K562 (cell line): ENCODE measurements at places on chromosomes 1 and 21. TPM values are rescaled to one million over a fixed set of nuclear protein-coding genes. Genes with fewer than 3 reads are reported as not detected.

GRCh38 chr1:238672262-238672661 lies 714.1 kb upstream of the CHRM3 start:
- no peak for DNase-seq

- no peak for DNase-seq
These were observed 46.4 kb upstream of the S1PR1 start for GRCh38 chr1:101190441-101190840.

DNA sequence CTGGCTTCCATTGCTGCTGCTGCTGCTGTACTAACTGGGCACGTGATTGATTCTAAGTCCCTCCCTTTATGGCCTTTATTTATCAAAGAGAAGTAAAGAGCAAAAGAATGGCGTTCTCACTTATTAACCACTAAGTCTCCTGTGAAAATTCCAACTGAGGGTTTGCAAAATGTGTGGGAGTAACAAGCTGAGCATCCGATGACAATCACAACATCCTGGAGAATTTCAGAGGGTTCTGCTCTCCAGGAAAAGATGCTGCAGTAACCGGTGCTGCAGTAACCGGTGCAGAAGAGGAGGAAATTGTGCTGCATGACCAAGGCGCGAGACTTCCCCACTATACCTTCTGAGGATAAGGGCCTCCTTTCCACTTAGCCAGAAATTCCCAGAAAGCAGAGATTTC lies 12.7 kb upstream of the MX2 start:
- DNase-seq: no peak

DNA sequence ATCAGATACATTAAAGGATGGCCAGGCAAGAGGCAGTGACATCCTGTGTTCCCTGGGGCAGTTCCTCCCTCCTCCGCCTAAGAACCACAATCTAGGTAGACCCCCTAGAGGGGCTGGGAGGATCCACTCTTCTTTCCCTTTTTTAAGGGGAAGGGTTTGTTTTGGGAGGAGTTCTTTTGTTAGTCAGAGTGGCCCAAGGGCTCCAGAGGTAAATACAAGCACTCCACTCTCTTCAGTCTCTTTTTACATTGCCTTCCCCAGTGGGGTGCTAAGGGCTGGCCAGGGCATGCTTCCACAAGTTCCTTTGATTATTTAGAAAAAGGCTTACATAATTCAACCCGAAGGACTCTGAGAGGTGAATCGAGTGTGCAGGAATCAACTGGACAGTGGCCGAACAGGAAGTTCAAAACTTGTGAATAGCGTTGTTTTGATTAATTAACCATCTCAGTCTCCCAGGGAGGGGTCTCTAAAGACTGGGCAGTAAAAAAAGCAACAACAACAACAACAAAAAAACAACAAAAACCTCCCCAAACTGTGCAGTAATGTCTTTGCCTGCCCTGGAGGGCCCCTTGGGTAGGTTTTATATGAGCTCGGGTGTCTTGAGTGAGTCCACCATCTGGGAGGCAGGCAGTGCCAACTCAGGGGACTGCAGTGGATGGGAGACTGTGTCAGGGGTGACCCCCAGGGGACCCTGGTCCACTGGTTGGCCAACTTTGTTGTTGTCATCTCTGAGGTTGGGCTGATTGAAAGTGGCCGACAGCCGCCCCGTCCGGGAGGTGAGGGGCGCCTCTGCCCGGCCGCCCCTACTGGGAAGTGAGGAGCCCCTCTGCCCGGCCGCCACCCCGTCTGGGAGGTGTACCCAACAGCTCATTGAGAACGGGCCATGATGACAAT lies 33.2 kb upstream of the ENO1 start:
- no peak for DNase-seq

DNA sequence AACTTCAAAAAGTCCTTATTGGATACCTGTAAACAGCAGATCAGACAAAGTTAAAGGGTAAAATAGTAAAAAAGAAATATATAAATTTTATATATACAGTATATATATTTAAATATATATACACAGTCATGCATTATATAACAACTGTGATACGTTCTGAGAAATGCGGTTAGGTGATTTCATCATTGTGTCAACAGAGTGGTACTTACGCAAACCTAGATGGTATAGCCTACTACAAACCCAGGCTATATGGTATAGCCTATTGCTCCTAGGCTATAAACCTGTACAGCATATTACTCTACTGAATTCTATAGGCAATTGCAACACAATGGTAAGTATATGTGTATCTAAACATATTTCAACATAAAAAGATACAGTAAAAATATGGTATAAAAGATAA lies 222.7 kb downstream of the NUF2 start:
- no peak for DNase-seq

DNA sequence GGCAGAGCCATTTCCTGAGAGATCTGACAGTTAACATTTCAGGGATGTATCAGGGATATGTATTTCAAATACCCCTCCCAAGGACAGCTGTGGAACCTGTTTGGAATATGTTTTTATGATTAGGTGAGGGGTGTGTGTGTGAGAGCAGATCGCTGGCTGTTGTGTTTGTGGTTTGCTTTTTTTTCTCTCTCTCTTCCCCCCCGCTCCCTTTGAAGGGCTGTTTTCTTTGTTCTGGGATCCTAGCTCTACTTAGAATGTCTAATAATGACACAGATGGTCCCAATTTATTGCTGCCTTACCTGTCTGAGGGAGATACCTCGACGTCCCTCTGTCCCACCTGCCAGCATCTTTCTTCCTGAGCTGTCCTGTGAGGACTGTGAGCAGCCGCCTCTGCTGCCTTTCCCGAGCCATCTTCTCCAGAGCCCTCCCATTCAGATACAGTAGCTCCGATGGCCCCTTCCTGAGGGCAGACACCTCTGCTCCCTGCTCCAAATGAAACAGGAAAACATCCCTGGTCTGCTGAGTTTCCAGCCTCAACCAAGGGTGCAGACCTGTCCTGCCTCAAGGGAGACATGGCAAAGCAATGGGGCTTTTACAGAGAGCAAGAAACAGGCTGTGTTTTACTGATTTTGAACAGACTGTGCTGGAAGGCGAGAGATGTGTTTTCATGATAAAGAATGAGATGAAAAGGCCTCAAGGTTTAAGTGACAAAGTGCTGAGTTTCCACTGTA lies 138.0 kb upstream of the TNR start:
- DNase-seq: no peak

DNA sequence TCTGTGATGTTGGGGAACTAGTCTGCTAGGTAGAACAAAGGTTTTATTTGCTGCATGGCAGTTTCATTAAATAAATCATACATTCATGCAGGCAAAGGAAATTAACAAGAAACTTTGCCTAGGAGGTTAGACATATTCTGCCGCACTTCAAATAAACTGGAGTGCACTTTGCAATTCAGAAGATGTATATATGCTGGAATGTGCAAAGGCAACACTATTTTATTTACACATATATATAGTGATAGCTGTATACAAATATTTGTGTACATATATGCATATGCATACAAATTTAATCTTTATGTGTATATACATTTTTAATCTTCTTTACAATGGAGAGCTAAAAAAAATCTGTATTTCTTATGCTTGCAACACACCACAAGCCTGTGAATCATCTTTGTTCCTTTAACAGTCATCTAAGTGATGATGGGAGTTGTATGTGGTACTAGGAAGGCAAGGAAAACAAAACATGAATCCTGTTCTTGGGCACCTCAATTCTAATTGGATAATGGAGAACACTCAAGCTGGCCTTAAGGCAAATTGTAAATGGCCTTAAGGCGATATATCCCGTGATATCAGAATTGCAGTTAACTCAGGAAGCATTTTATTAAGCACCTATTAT lies 605.8 kb upstream of the CAMK1G start:
- no peak for DNase-seq

GRCh38 chr1:203746281-203746680 lies 18.7 kb upstream of the LAX1 start:
- DNase-seq: no peak

GRCh38 chr1:110672001-110672752 lies 2.6 kb downstream of the KCNA3 start:
- DNase-seq: peak; percentile 51

- DNase-seq: peak; percentile 33
These were observed 86.8 kb downstream of the GDAP2 start for GRCh38 chr1:117842408-117843170.

DNA sequence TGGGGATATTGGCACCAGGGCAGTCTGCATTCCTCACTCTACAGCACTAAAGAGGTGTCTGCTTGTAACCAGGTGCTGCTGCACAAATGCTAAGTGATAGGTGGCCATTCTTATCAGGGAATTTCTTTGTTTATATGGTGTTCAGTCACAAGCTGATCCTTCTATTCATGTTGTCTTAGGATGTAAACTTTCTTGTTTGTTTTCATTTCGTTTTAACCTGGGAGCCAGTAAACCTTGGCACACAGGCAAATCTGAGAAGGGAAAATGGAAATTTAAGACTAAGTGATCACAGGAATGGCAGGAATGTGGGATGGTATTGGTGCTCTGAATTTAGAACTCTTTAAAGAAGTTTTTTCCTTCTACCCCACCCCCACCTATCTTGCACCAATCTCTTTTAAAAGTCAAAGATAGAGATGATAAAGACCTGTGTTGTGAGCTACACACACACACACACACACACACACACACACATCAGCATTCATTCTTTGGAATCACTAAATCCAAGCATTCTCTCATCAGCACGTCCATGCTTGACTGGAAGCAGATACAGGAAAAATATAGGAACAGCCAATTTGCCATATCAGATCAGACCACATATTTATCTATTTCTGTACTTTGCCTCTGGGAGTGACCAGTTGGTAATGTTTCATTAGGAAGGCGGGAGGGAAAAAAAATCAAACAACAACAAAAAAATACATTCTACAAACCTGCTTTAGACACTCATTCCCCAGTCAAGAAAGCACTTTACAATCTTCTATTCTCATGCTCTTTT lies 451.4 kb upstream of the ADGRL2 start:
- DNase-seq: no peak

- DNase-seq: no peak
These were observed 202.6 kb downstream of the GRIK1 start for GRCh38 chr21:29737186-29737585.

GRCh38 chr1:2474104-2474844 lies 1.8 kb upstream of the PLCH2 start:
- no peak for DNase-seq

The ABCG1 gene
- total RNA-seq: 0.07 and 0.09 TPM in 2 replicates

The SEC16B gene
- total RNA-seq: not detected in 2 replicates

The RABIF gene
- total RNA-seq: 11.0 and 12.3 TPM in 2 replicates
